ENCODE measurements at places on chromosomes 4 and X.
A peak's percentile ranks its signal among the peaks of the same experiment; 100 is the strongest.

DNA sequence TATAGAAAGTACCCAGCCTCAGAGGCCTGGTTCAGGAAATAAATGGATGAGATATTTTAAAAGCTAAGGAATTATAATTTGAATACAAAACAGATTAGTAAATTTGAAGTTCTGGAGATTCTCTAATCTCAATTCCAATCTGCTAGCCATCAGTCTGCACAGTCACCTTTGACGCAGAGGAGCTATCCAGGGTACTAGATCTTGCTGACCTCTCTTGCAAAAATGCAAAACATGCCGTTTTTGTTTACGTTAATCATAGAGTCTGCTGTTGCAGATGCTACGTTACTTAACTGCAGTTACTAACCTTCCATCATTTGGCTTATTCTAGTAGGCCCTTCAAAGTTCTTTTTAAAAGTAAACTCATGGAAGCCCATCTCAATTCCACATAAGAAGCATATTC, 10.4 kb downstream of the CCSER1 start:
- no peak for DNase-seq

DNA sequence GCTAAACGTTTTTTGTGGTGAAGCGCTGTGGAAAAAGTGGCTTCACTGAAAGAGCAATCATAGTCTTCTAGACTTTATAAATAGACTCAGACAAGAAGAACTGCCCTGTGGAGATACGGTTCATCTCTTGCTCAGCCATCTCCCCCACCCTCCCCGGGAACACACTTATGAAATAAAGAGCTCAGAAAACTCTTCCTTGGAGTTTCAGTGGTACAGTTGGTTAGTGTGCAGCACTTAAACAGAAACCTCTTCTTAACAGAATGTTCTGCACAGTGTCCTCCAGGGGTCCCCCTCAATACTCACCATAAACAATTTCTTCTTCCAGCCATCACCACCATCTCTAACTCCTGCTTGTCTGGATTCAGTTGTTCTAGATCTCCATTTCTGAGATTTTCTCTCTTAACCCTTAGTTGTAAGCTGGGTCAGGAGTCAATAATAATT, 313.0 kb downstream of the ARHGAP10 start:
- no peak for DNase-seq

DNA sequence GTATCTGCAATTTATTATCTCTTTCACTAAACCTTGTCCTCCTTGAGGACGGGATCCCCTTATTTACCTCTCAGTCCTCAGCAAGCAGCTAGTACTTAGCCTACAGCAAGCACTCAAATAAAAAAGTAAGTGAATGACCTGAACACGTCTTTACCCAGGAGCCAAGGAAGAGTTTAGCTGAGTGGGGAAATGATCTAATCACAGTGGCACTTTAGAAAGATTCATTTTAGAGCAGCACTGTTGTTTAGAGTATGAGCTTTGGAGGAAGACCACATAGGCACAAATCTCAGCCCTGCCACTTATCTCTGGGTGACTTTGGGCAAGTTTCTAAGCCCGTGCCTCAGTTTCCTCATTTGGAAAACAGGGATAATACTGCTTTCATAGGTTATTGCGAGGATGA, 2.7 kb downstream of the FAM120C start:
- DNase-seq: no peak

- no peak for DNase-seq
Observed at GRCh38 chrX:29687687-29688086, 527.7 kb upstream of the MAGEB2 start.

- DNase-seq: no peak
Observed at GRCh38 chrX:154323537-154323936, 27.9 kb downstream of the TKTL1 start.

GRCh38 chr4:87117732-87118075, 102.7 kb downstream of the KLHL8 start:
- no peak for DNase-seq

GRCh38 chrX:78922754-78923153, 22.4 kb upstream of the P2RY10 start:
- DNase-seq: no peak

DNA sequence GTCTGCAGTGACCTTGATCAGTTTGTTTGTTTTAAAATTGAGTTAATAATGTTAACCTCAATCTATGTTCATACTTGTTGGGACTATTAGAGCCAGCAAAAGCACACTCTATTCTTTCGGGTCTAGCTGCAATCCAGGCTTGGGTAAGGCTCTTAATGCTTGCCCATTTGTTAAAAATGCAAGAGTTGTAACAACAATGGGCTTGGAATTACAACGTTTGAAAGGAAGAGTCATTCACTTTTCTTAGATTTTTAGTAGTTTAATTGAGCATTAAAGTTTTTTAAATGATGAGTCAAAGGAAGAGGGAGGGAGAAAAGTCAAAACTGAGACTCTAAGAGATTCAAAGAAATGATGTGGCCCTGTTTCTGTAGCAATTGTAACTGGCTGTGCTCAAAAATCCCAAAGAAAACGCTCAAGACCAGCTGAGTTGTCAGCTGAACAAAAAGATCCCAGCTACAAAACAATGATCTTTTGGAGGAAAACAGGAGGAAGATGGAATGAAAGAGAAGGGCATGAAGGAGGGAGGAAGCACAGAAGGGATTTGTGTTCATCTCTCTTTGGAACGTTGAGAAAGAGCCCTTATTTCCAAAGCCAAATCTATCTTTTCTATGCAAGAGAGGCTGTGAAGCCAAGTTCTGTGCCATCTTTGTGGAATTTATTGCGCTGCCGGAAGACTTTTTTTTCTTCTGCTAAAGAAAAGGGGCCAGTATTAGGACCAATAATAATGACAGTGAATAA, 5.5 kb downstream of the SCD5 start:
- no peak for DNase-seq

- DNase-seq: no peak
Observed at GRCh38 chr4:16027114-16027513, 56.7 kb downstream of the PROM1 start.

DNA sequence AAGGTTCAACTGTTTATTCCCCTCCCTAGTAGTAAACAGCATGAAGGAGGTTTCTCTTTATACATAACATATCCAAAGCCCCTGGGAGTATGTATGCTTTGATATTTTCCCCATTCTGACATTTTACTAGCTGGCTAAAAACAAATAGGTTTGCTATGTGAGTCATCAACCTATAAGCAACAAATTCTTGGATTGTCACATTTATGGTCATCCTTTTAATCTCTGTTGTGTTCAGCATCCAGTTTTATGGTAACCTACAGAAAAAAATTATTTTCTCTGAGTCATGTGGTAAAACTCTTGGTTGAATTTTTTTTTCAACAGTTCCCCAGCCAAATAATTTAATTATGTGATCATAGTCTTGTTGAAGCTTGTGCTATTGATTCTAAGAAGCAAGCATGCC, 734.1 kb downstream of the ADGRL3 start:
- no peak for DNase-seq

DNA sequence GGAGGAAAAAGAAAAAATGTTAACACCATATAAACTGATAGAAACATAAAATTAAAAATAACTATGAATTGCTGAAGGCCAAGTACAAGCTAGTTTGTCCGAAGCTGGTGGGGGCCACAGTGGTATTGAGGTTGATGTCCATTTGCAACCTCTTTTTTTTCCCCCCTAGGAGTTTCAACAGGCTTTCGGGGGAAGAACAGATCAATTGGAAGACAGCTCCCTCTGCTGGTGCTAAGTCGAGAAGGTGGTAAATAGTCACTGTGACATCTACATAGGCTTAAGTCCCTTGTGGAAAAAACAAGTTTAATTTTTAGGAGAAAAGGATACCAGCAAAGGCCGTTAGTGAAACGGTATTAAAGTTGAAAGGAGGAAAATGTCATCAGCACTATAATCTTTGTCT, 115.7 kb upstream of the ZXDA start:
- DNase-seq: peak; percentile 9

DNA sequence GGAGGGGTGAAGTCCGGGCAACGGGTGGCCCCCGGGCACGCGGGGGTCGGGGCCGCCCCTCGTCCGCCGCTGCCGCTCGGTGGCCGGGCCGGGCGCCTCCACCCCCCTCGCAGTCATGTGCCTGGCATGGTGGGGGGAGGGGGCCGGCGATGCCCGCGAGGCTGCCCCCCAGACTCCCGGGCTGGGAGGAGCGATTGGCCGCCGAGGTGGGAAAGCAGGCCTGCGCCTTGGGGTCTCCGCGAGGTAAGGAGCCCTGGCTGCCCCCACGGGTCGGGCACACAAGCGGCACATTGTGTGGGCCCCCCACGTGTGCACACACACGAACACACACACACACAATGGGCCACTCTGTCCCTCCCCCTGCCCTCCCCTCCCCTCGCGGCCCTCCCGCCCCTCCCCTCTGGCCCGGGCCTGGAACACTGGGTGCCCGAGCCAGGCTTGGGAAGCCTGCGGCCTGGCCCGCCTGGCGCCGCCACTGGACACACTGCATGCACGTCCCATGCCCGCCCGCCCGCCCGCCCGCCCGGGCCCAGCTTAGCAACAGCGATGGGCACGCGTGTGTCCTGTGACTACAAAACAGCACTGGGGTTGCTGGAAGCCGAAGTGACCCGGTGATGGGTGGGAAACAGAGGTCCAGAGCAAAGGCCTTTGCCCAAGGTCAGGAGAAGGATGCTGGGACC, 1.3 kb downstream of the SLC6A8 start:
- no peak for DNase-seq

GRCh38 chr4:104451573-104451972, 43.1 kb downstream of the CXXC4 start:
- DNase-seq: no peak

DNA sequence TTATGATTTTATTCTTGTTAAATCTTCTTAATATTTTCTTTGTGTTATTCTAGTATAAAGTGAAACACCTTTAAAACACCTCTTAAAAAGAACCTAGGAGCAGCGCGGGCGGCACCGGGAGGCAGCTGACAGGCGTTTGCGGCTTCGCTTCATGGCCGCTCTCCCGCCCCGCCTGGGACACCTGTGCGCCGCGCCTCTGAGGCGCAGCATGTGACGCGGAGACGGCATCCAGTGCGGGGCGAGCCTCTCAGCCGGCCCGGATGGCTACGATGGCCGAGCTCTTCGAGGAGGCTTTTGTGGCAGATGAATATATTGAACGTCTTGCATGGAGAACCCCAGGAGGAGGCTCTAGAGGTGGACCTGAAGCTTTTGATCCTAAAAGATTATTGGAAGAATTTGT, 1592.7 kb downstream of the TECRL start:
- peak; percentile 11 for DNase-seq

DNA sequence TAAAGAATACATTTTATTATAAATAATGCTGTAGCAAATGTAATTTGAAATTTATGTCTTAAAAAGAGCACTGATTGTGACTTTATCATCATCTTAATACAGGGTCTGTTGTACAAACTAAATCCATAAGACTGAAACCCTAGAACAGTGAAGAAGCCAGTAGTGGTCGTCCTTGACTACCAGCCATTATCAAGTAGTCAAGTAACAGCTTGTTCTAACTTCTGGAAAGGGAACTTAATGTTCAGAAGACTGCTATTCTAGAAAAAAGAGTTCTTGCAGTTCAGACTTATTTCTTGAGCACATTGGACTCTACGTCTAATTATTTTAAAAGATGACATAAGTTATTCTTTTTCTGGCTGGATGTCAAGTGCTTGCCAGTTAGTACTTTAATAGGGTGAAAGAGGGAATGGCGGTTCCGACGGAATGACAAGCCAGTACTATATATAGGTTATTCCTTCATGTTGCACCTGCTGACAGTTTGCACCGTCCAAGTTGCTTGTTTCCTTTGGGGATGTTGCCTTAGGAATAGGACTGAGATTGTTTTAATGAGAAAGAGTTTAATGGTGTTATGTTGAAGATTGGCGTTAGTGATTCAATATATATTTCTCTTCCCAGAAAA, 109.9 kb downstream of the RAPGEF2 start:
- DNase-seq: no peak

- peak; percentile 58 for DNase-seq
Observed at GRCh38 chr4:52657618-52658501, 1.2 kb downstream of the USP46 start.

- peak; percentile 89 for DNase-seq
Observed at GRCh38 chr4:83334425-83335241, at the start of gene HPSE. HPSE (minus strand) TSS chr4:83334848; CDS start chr4:83334782, 66 bp downstream.

DNA sequence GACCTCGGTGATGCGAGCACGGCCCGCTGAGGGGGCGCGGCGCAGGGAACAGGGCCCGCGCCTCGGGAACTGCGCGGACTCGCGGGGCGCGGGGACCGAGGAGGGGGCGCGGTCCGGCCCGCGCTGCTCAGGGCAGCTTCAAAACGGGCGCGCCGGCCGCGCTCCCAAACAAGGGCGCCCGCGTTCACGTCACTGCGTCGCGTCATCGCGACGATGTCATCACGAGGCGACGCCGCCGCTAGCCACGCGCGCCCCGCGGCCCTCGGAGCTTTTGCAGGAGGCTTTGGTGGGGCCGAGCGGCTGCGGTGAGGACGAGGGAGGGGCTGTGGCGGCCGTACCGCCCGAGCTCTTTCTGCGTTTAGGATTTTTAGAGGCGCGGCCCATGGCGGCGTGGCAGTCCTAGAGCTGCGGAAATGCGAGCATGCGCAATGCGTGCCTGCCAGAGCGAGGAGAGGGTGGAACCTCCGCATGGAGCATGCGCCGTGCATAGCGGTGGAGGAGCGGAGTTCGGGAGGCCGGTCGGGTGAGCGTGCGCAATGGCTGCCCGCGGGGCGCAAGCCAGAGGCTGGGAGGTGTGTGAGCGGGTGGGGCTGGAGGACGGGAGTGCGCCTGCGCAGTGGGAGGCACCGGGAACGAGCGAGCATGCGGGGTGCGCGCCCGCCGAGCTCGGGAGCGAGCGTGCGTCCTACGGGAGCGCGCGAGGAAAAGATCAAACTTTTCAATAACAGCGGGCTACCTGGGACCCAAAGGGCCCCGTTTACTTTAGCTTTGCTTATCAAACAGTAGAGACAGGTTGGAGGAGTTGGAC, at the start of gene PPP2R3B:
Gene PPP2R3B, minus strand, starts transcription at position 140 of the 808 bp plus-strand sequence. CDS start 216 bp downstream, outside the sequence.
- DNase-seq: peak; percentile 99

DNA sequence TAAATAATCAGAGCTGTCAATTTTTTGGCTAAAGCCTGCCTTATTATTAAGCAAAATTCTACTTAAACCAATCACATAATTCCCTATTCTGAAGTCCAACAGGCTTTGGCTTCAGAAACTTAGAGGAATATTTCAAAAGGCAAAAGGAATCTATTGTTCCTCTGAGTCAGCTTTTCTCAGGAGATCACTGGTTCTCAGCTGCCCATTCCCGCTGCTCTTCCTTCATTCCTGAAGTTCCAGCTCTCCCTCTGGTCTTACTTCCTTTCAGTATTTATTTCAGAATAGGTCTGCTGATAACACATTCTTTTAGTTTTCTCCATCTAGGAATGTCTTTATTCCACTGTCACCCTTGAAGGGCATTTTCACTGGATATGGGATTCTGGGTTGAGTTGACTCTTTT, 133.7 kb downstream of the SOWAHB start:
- DNase-seq: no peak
